Hindlimb muscle (tissue), 1 donor: ENCODE measurements at places on chromosomes 3 and 15.

DNA sequence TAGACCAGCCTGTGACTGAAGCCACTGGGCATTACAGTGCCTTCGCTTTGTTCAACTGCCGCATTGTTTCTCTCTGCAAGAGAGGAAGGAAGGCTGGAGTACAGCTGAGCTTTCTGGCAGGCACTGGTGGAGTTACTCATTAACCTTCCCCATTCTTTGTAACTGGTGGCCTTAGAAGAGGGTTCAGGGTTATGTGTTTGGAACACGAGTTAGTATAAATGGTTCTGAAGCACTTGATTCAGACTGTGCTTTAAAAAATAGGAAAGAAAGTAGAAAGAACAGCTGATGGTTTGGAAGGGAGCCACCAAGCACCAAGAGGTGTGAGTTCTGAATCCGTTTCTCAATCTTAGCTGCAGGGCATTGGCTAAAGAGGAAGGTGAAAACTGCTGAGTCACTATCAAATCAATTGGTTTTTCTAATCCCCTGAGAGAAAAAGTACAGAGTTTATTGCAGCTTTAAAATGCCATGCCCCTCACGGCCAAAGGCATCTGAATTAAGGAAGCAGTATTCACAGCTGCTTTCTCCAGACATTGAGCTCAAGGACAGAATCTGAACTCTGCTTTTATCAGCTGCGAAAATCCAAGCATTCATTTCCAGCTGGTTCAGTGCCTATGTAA lies 3.6 kb downstream of the HGD start:
- peak; percentile 8 for DNase-seq

DNA sequence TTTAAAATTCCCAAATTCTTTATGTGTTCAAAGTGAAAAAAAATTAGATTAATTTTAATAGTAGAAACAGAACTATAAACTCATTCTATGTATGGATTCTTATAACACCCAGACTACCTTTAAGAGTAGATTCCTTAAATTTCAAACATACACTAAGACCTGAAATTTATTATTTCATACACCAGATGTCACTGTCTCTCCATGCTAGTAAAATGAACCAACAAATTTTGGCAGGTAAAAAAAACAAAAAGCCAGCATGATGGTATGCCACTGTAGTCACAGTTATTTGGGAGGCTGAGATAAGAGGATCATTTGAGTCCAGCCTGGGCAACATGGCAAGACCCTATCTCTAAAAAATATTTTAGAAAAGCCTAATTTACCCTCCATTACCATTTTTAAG lies 461.3 kb upstream of the NAALADL2 start:
- DNase-seq = peak; percentile 7

DNA sequence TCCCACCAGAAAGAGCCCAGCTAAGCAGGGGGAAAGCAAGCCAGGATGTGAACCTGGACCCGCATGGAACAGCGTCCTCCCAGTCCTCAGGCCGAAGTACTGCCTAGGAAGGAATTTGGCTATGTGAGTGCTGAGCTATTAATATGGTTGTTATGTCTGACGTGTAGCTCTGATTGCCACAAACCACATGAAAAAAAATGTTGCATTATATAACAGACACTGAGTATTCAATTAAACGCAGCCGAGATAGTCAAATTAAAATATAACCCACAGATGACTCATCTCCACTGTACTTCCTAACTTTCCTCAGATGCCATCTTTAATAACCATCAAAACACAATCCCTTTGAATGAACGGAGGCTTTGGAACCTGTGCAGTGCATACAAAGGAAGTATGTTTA lies 111.1 kb downstream of the GABRB3 start:
- DNase-seq = no peak

DNA sequence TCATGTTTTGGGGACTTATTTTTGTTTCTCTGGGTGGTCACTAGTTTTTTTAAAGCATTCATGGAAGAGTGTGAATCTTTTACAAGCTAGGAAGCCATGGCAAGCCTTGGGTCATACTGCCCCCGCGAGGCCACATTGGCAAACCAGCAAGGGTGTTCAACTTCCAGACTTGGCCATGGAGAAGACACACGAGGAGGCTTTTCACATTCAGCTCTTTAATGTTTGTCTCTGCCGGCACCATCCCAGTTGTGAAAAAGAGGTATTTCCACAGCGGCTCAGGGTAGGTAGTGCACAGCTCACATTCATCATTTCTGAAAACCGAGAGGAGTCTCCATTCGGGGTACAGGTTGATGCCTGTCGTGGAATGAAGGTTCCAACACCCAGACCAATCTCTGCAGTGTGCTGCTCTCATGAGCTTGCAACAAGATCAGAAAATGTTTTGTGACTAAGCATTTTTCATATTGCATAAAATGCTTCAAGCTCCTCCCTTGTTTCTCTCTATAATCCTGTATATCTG lies 7.7 kb downstream of the CCR5 start:
- DNase-seq = peak; percentile 33

DNA sequence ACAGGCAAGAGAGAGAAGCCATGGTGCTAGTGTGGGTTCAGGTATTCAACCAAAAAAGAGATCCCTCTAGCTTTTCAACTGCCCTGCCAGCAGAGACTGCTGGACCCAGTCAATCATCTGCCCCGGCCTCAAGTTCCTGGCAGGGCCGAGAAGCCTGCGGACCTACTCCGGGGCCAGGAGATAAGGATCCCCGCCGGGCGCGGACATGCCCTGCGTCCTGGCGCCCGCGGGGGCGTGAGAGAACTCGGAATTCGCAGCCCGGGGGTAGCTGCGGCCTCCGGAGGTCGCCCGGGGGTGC lies 821 bp upstream of the MAGI1 start:
- DNase-seq = no peak
